Right hindlimb (tissue), 1 donor: ENCODE measurements at places on chromosomes 1 and 21.

DNA sequence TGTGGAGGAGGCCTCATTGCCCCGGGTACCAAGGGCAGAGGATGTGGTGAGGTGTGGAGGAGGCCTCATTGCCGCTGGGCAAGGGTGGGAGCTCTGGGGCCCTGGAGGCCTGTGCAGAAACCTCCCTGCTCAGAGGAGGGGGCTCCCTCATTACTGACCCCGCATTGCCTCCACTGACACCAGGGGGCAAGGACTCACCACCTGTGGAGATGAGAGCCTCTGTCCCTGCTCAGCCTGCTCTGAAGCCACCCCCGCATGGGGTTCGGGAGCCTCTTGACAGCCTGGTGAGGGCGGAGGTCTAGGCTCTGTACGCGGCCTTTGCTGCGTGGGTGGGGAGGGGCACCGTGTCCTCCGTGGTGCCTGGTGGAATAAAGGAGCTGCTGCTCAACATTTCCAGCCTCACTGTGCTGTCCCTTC, 95.0 kb upstream of the COL6A1 start:
- DNase-seq = no peak

- DNase-seq = no peak
Observed at GRCh38 chr21:42989816-42990650, 15.7 kb downstream of the PKNOX1 start.

DNA sequence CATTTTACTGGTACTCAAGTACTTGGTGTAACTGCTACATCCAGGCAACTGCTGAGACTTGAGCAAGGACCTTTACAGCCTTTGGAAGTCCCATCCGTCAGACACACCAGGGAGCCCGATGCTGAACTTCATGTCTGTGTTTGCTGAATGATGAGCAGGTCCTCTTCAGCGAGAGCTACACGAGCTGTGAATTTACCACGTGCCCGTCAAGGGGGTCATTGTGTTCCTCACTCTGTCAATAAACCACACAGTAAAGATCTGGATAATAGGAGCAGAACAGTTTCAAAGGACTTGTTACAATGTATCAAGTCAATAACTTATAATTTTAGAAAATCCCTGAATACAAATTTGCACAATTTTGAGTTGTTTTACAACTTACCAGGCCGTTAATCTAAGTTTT, 427.2 kb downstream of the KIF26B start:
- DNase-seq = no peak

- DNase-seq = no peak
Observed at GRCh38 chr1:201059401-201059800, 35.9 kb upstream of the KIF21B start.

GRCh38 chr1:203692565-203693470, 66.2 kb downstream of the ATP2B4 start:
- DNase-seq = peak; percentile 94

- no peak for DNase-seq
Observed at GRCh38 chr1:162271972-162272371, 104.7 kb downstream of the SPATA46 start.

DNA sequence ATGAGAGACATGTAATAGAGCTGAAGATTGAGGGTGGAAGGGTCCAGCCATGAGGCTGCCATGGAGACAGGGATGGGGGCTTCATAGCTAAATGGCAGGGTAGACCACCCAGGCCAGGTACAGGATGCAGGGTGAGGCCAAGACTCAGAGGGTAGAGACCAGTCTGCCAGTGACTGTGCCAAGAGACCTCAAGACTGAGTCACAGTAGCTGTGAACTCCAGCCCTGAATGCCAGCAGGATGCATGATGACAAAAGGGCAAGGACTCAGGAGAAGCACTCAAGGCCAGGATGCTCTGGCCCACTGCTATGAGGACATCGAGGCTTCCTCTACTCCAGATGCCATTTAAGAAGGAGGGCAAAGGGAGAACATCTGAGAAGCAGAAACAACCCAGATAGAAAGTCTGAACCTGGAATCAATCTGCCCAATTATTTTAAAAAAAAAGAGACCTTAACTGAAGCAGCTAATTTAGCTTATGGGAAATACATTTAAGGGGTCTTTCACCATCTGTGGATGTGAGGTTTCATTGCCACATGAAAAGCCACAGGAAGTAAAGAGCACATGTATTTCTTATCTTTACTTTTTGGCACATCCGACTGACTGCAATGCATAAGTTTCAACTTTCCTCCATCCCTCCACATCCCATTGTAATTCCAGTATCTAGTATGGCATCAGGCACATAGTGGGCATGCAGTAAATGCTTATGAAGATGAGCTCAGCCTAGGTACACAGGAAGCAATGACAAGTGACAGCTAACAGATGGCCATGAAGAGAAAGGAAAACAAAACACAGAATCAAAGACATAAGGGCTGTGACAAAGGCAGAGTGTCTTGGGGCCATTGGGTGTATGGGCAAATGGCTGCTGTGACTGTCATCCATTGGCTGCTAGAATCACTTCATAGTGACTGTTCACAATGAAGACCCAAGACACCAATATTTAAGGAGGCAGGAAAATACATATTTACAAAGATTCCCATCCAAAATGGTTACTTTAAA, 40.2 kb downstream of the SUSD4 start:
- no peak for DNase-seq

- no peak for DNase-seq
Observed at GRCh38 chr1:47587891-47588582, 150.2 kb downstream of the FOXD2 start.
